ENCODE measurements at places on chromosomes 12 and 14.
A peak's percentile ranks its signal among the peaks of the same experiment; 100 is the strongest.

DNA sequence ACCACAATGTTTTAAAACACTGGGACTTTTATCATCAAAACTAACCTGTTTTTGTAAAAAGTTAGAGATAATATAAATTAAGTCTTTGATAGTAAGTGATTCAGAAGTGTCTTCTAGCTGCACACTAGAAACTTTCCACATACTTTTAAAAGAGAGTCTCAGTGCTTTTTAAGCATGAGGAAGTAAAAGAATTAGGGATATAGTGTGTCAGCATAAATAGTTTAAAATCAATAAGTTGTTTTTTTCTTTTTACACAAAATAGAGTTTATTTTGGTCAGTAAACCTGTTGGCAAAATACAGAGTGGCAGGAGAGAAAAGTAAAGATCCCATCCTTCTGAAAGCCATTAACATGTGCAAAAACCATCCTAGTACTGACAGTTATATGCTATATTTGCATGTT is 1.7 kb downstream of the DNM1L start:
- no peak for DNase-seq

GRCh38 chr12:38905480-38906351 is at the start of gene CPNE8:
Gene CPNE8 (minus strand): TSS chr12:38905591. CDS start chr12:38905534, 57 bp downstream.
- no peak for DNase-seq

GRCh38 chr12:57837864-57838562 is 8.5 kb downstream of the CTDSP2 start:
- DNase-seq, result peak; percentile 42

- DNase-seq, result no peak
These were observed 97.8 kb downstream of the HMGA2 start for GRCh38 chr12:65922077-65922476.

- DNase-seq, result no peak
These were observed 8.3 kb downstream of the ITPK1 start for GRCh38 chr14:93107453-93107852.

GRCh38 chr12:100331871-100332270 is 25.0 kb upstream of the SLC17A8 start:
- no peak for DNase-seq

DNA sequence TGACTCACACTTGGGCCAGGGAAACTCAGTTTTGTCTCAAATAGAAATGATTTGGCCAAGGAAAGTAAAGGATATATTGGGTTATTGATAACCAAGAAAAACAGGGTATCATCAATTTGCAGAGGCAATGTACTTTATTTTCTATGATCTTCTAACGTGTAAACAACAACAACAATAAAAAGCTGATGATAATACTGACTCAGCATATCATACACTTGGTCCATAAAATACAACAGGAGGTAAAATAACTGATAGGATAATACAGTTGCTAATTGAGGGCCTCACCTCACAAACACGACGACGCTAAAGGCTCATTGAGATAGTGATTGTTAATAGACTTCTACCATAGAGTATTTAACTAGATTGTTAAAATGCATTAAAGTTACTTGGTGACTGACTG is 774.0 kb upstream of the NOVA1 start:
- DNase-seq, result no peak

DNA sequence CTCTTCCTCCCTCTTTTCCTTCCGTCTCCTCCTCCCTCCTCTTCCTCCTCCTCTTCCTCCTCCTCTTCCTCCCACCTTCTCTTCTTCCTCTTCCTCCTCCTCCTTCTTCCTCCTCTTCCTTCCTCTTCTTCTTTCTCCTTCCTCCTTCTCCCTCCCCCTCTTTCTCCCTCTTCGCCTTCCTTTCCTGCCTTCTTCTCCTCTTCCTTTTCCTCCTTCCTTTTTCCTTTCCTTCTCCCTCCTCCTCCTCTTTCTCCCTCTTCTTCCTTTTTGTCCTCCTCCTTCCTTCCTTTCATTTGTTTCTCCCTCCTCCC is 36.0 kb downstream of the MEG3 start:
- no peak for DNase-seq

DNA sequence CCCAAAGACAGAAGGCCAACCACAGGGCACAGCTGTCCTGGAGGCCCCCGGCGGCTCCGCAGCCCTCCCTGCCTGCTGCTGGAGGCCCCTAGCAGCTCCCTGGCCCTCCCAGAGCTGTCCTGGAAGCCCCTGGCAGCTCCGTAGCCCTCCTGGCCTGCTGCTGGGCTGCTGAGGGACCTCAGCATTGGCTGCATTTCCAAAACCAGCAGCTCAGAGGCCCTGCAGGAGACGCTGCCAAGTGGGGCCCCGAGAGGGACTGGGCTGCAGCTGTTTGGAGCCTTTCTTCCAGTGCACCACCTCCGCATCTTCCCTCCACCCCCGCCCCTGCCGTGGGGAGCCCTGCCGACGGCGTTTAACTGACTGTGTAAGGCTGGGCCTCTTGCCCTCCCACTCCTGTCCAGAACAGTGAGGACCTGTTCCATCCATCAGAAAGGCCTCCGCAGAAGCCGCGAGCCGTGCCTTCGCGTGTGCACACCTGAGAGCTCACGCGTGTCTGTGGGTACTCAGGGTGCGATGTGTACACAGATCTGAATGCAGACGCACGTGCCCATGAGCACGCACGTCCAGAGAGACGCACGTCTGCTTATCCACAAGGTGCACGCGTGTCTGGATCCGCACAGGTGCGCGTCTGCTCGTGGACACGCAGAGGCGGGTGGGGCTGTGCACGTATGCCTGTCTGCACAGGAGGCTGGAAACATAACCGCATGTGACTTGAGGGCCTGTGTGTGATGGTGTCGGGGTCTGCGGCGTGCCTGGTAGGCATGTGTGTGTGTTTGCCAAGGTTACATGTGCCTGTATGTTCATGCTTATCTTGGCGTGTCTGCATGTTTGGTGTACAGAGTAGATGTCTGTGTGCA is 57.0 kb upstream of the FBRSL1 start:
- no peak for DNase-seq

DNA sequence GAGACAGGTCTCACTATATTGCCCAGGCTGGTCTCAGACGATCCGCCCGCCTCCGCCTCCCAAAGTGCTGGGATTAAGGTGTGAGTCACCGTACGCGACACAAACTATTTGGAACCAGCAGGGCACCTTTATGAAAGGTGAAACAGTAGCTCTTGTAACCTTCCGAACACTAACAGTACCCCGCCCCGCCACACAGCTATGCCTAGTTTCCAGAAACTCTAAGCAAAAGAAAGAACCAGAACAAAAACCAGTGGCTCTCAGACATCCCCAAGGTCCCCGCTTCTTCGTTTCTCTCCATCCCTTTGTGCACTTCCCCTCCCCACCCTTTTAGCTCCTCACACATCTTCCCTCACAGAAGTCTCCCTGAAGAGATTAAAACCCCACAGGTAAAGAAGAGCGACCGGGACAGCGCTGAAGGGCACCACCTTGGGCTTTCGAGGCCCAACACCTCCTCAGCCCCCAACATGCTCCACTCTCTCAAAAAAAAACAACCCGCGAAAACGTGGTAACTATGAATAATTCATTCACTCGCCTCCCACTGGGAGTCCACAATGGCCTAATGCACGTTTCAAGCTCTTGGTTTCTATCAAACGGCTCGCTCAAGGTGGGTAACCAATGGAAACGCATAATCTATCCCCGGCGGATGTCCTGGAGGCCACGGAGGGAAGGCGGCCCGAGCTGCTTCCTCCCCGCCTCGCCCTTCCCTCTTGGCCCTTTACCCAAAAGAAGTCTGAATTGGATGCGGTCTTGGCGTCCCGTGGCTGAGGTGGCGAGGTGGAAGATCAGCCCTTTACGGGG is 877 bp downstream of the BAG5 start:
- no peak for DNase-seq

DNA sequence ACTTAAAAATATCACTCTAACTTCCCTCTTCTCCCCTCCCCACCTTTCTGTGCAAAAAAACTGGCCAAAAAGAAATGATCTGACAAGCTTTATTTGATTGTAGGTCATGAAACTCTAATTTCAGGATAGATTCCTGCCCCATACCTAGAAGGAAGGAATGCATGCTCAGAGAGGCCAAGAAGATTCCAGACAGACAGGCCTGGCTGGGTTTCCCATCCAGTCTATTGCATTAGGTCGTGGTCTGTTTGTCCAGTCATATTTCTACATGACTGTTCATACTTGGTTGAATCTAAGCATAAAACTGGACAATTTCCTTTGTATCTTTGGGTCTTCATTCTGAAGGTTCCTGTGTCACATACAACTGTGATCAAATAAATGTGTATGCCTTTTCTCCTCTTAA is 20.0 kb upstream of the SLC15A5 start:
- DNase-seq, result no peak

DNA sequence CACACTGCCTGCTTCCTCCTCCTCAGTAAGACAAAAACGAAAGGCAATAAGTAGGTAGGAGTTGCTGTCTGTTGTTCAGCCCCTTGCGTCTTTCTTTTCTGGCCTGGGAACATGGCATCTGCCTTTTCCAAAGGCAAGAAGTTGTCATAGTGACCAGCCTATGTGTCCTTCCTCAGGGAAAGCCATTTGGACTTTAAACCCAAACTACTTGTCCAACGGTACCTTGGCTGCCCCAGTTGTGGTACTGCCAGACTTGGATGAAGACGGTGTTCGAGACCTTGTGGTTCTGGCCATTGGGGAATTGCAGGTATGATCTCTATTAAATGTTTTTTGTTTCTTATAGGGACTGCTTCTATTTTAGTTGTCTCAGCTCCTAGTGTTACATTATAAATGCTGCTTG is 18.5 kb downstream of the FAM234B start:
- no peak for DNase-seq

- no peak for DNase-seq
These were observed 53.5 kb upstream of the BEGAIN start for GRCh38 chr14:100640471-100641273.

DNA sequence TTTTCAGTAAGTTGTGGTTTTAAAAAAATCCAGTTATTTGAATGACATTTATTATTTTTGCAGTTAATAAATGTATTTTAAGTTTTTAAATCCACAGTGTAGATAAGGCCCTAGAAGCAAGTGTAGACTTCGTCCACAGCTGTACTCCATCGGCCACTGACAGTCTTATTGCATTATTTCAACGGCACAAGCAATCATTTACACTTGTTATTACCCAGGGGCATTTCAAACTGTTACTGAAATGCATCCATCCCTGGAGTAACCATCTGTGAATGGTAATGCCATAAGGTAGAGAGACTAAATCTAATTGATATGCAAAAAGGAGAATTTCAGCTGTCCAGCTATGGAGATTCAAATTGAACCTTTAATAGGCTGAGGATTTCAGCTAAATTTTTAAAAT is 48.4 kb downstream of the BICD1 start:
- no peak for DNase-seq

DNA sequence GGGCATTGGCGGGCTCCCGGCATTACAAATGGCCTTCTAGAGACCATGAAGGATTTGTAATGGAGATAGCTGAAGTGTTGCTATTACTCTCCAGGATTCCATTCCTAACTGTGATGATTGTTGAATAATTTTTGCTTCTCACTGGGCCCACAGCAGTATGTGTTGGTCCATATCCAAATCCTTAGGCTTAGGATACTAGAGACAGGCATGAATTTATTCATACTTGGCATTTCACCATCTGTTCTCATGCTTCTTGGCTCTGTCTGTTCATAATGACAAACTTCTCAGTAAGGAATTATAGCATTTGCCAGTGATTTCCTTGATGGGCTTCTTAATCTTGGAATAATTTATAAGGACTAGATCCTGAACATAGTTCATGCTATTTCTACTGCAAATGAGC is 832.9 kb downstream of the C12orf50 start:
- no peak for DNase-seq

GRCh38 chr14:67940486-67941455 is 121.2 kb downstream of the RAD51B start:
- DNase-seq, result peak; percentile 84

- no peak for DNase-seq
These were observed 17.6 kb downstream of the CCDC88C start for GRCh38 chr14:91399868-91400640.

DNA sequence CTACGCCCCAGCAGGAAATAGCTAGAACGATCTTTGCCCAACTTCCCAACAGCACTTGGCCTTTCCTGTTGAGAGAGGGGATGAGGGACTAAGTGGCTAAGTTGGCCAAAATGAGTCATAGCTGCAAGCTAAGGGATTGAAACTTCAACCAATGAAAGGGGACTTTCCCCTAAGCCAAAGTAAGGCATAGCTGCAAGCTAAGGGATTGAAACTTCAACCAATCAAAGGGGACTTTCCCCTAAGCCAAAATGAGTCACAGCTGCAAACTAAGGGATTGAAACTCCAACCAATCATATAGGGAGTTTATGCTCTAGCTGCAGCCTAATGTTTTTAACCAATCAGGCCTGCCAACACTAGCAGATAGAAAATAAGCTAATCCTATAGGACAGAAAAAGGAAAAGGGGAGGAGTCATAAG is 100.5 kb upstream of the SSTR1 start:
- DNase-seq, result no peak

GRCh38 chr12:117649796-117650195 is 288.4 kb upstream of the NOS1 start:
- DNase-seq, result no peak

- no peak for DNase-seq
These were observed 172.2 kb downstream of the SLC16A7 start for GRCh38 chr12:59768031-59768430.

DNA sequence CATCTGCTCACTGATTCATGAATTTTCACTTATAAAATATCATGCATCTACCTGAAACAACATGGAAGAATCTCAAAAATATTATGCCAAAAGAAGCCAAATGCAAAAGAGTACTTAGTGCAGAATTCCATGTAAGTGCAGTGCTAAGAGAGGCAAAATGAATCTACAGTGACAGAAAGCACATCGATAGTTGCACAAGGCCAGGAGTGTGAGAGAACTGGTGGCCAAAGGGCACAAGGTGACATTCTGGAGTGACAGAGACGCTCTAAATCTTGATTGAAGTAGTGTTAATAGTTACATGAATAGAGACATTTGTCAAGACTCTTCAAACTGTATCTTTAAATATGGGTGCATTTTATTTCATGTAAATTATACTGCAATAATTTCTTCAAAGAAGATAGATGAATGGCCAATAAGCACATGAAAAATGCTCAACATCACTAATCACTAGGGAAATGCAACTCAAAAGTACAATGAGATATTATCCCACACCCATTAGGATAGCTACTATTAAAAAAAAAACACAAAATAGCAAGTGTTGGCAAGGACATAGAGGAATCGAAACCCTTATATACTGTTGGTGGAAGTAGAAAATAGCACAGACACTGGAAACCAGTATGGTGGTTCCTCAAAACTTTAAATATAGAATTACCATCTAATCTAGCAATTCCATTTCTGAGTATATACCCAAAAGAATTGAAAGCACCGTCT is 71.7 kb upstream of the KICS2 start:
- DNase-seq, result no peak

DNA sequence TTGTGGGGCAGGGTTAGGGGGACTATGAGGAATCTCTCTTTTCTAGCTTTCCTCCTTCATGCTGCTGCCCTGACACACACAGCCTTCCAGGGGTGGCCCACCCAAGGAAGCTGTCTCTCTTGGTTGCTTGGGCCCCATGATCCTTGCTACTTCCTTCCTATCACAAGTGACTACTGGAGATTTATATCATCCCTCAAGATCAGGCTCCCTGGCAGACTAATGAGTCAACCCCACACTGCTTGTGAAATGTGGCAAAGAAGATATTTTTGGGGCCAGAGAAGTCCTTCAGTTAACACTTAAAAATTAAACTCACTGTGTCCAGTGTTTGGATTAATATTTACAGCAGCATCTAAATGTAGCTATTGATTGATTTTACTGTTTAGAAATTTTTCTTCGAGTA is 1.5 kb downstream of the OR4E1 start:
- DNase-seq, result no peak

GRCh38 chr12:113070117-113070906 is 13.8 kb downstream of the DTX1 start:
- DNase-seq, result no peak

GRCh38 chr12:70236990-70237389 is 6.2 kb upstream of the CNOT2 start:
- no peak for DNase-seq
